Sigmoid colon (tissue), 7 donors: ENCODE measurements at places on chromosomes 3 and 15. TPM values are rescaled to one million over a fixed set of nuclear protein-coding genes. Genes with fewer than 3 reads are reported as not detected.

Gene POTEB
- polyA plus RNA-seq = not detected

DNA sequence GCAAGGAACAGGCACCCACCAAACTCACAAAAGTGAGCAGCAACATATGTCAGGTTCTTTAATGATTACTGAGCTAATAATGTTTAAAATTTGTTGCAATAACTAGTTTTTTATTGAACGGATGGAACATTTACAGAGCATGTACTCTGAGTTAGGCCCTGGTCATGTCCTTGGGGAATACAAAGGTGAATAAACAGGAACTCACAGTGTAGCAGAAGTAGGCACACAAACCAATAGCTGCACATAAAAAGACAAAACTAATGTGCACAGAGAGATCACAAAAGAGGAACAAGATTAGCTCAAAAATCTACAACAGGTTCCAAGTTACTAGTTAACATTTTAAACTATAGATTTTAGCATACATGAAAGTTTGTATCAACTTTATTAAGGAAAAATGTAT, 505.3 kb upstream of the PPP2R3A start:
- no peaks in the 10 kb centered on the region for H3K4me1 ChIP-seq
- H3K27ac ChIP-seq = no peak overlapping the region
- no peaks in the 10 kb centered on the region for H3K36me3 ChIP-seq
- DNase-seq = no peak

- no peaks in the 10 kb centered on the region for H3K36me3 ChIP-seq
- no peak overlapping the region for H3K4me3 ChIP-seq
- no peak overlapping the region for H3K27ac ChIP-seq
- no peaks in the 10 kb centered on the region for H3K27me3 ChIP-seq
- DNase-seq = no peak
- H3K4me1 ChIP-seq = no peaks in the 10 kb centered on the region
Observed at GRCh38 chr15:38164507-38164906, 88.1 kb upstream of the SPRED1 start.

GRCh38 chr3:188241072-188241471, 87.1 kb downstream of the LPP start:
- peak; percentile 85 for DNase-seq
- no peaks in the 10 kb centered on the region for H3K36me3 ChIP-seq
- no peaks in the 10 kb centered on the region for H3K27me3 ChIP-seq
- H3K4me1 ChIP-seq = no peaks in the 10 kb centered on the region

Gene CHDH
- polyA plus RNA-seq = 5.4 TPM

- H3K27ac ChIP-seq = no peak overlapping the region
- H3K4me3 ChIP-seq = no peak overlapping the region
- H3K27me3 ChIP-seq = no peaks in the 10 kb centered on the region
- H3K4me1 ChIP-seq = peaks cover 6% of the 10 kb centered on the region
- no peak for DNase-seq
- H3K36me3 ChIP-seq = no peaks in the 10 kb centered on the region
Observed at GRCh38 chr3:41304593-41304992, 105.3 kb downstream of the CTNNB1 start.

Gene IL17RD
- polyA plus RNA-seq = 1.2 TPM

GRCh38 chr3:143309705-143310104, 190.1 kb downstream of the CHST2 start:
- H3K4me1 ChIP-seq = no peaks in the 10 kb centered on the region
- DNase-seq = no peak
- H3K27ac ChIP-seq = no peak overlapping the region
- no peaks in the 10 kb centered on the region for H3K27me3 ChIP-seq
- no peak overlapping the region for H3K4me3 ChIP-seq
- H3K36me3 ChIP-seq = no peaks in the 10 kb centered on the region
